SJSA1 (cell line): ENCODE measurements at places on chromosomes 3 and 15.

- DNase-seq = no peak
Measured at GRCh38 chr15:85810075-85810474, 15.3 kb upstream of the KLHL25 start.

DNA sequence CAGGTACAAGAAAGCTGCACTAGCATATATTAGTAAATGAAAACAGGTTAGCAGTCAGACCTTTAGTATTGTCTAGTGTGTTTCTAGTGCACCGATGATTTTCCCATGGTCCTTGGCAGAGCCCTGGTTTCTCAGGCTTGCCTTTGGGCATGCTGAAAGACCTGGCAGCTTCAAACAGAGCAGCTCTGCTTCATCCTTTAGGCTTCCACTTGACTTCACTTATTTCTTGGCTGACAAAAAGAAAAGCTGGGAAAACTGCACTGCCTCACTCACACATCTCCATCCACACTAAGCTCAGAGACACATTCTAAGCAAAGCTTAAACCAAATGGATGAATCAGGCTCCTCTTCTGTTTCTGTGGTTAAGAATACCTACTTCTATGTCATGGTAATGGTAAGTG, 374.8 kb upstream of the PDZRN3 start:
- DNase-seq = no peak

- DNase-seq = no peak
Measured at GRCh38 chr3:53193466-53194209, 32.6 kb downstream of the PRKCD start.

DNA sequence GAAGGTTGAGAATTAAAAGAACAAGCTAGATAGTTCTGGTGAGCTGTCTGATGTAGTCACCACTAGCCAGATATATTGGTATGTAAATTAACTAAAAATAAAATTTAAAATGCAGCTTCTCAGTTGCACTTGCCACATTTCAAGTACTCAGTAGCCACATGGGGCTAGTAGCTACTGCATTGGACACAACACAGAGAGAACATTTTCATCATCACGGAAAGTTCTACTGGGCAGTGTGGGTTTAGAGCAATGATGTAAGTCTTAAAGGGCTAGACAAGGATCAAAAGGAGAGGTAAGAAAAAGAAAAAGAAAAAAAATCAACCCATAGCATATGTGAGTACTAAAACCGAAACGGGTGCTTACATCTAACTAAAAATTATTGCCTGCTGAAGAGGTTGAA, 282.4 kb upstream of the LRRFIP2 start:
- no peak for DNase-seq

DNA sequence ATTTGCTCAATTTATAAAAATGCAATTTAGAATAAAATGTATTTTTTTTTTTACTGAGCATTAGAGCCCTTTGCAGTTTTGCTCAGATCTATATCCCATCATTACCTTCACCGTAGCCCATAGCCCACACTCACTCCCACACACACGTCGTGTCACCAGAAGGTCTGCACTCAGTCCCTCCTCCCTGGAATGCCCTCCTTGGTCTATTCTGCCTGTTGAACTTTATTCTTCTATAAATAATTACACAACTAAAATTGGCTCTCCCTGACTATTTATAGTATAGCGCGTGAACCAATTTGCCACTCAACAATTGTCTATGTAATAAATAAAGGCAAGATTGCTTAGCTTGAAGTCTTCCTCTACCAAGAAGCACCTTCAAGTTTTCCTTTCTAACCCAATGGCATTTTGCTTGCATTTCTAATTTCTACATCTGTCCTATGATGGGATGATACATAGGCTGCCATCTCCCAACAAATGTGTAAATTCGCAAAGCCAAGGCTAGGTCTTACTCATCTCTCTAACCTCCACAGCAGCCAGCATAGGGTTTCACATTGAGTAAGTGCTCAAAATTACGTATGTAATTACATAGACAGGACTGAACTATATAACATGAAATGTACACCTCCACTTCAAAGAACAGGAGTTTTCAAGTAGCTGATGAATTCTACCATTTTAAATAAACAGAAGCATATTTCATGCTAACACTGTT, 172.0 kb upstream of the HES1 start:
- DNase-seq = no peak
